SK-N-SH treated with all-trans-retinoic acid at 6 μM for 48 hours (cell line): ENCODE measurements at places on chromosomes 7 and 10.

- ATAC-seq, result no peak
Observed at GRCh38 chr10:335151-335800, 200.0 kb downstream of the ZMYND11 start.

- ATAC-seq, result peak; percentile 79
Observed at GRCh38 chr7:30142710-30143109, 7.9 kb downstream of the MTURN start.

GRCh38 chr10:63209705-63210104 is 76.6 kb downstream of the NRBF2 start:
- ATAC-seq, result 0 out of 3 replicates have a peak, but pooled peaks have one; percentile 4

DNA sequence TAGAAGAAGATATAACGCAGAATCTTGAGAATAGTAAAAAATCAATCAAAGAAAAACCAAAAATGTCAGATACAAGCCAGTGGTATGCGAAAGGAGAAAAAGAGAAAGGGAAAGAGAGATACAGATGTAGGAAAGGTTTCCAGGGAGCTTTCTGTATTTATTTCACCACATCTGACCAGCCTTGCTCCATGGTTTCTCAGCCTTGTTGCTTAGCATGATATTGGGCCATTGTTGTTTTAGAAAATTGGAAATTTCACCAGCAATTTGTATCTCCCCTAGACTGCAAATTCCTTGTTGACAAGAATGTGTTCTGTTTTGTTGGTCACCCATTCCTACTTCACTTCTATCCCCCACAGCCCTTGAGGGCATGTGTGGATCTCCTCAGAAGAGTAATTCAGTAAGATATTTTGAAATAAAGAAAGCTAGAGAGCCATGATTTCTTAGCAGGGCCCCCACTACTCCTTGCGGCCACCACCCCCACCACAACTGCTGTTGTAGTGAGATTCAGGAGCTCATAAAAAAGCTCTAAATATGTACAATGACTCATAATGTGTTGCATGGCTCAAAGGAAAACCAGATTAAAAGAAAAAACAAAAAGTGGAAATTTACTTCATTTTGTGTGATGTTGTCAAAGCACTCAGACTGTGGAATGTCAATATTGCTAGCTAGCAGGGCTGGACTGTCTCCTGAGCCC is 138.7 kb downstream of the CHRM2 start:
- ATAC-seq, result no peak

- no peak for ATAC-seq
Observed at GRCh38 chr7:76316984-76317781, 14.7 kb downstream of the HSPB1 start.

DNA sequence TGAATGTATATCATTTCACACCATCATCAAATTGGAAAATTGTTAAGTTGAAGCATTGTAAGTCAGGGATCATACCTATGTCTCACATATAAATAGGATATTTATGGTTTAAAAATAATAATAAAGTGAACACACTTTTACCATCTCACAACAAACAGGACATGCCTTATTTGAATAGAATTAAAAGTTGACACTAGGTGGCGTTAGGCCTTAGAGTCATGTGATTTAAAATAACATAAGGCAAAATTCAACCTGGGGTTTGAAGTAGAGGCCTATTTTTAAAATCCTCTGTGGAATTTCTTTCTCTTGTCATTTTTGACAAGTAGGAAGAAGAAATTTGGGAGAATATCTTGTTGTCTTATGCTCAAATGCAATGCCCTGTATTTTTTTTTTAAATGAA is 184.7 kb upstream of the PCDH15 start:
- peak; percentile 70; the same call in 2 of the 3 replicates for ATAC-seq

DNA sequence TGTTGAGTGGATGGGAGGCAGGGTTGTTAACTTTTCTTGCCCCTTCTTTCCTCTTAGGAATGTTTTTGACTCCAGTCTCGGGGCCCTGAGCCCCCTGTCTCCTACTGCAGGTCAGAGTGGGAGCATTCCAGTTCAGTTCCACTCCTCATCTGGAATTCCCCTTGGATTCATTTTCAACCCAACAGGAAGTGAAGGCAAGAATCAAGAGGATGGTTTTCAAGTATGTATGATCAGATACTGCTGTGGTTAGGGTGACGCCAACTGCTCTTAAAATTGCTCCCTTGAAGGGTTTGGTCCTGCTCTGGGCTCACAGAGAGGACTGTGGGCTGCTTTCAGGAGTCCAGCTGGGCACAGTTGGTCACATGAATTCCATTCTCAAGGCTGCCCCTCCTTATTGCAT is 22.0 kb downstream of the VWA2 start:
- no peak; the same call in 2 of the 3 replicates for ATAC-seq

- no peak for ATAC-seq
Observed at GRCh38 chr7:79037001-79037400, 416.5 kb downstream of the MAGI2 start.

DNA sequence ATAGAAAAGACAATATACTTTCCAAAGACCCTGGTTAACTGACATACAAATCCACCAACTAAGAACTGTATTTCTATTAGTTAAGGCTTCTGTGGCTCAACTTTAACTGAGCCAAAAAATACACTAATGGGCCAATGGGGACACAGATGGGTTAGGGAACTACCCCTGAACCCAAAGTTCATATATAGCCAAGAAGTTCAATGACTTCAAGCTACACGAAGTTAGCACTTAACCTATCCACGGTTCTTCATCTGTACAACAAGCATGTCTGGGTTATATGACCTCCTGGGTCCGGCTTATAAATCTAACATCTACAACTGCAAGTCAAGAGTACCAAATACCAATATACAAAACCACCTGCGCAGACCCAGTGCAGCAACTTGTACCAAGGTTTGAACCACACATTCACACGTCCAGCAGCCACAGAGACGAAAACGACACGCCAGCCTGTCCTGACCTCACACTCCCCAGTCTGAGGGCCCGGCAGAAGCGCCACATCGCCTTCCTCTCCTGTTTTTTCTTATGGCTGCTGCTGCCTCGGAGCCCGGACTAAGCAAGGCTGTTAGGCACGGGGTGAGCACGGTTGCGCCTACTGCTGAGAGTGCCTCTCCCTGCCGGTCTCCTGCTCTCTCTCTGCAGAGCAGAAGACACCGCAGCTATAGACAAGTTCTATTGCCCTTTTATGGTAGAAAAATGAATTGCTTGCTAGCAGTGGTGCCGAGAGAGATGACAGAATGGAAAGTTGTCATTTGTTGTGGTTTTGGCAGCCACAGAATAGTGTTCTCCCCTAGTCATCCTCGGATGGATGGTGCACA is 86.3 kb downstream of the RNF216 start:
- peak; percentile 59 for ATAC-seq

DNA sequence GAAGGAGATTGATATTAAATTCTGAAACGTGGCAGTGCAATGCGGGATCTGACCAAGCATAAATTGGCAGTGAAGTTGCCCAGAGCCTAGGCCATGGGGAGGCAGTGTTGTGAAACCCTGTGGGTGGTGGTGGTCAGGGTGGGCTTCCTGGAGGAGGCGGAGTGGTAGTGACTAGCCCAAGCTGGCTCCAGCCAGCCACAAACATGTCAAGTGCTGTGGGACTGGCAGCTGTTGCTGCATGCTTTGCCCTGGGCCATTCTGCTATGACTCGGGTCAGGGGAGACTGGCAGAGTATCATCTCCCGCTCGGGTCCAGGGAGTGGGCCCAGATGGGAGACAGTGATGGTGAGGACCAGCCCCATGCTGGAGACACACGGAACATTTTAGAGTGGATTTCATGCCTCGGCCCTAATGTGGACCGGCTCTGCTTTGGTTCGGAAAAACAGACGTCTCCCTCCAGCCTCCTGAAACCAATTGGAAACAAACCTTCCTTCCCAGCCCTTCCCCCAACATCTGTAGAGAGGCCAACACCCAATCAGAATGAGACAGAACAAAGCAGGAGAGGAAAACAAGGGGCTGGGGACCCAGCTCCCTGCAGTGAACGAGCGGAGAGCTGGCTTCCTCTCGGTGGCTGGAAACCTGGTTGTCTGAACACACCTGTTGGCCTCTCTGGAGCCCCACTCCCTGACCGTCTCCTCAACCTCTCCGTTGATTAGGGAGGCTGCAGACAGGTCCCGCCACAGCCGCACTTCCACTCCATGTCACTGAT is 58.2 kb downstream of the TMEM270 start:
- ATAC-seq, result no peak; the same call in 2 of the 3 replicates

- no peak for ATAC-seq
Observed at GRCh38 chr10:55320187-55320700, 519.2 kb upstream of the PCDH15 start.
